HFFc6 (cell line): ENCODE measurements at places on chromosomes 11 and 22. TPM values are rescaled to one million over a fixed set of nuclear protein-coding genes. Genes with fewer than 3 reads are reported as not detected.

- H3K4me3 ChIP-seq: no peak overlapping the region
- no peak overlapping the region for H3K27ac ChIP-seq
- no peak for DNase-seq
Measured at GRCh38 chr11:8596504-8597046, 2.5 kb upstream of the STK33 start.

DNA sequence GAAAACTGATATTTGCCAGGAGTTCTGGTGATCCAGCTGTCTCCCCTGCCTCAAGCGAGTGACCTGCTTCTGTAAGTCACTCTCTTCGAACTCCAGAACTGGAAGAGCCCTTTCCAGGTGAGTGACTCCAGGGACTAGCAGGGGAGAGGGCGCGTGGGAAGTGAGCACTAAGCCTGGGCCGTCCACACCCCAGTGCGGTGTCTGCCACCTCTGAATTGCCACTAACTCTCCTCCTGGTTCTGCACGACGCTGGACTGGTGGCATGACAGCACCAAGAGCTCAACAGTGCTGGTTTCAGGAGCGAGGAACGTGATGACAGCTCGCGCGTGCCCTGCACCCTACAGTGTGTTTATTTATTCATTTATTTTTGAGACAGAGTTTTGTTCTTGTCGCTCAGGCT, 22.9 kb downstream of the KIAA0930 start:
- no peaks in the 10 kb centered on the region for H3K36me3 ChIP-seq
- no peak for DNase-seq
- no peaks in the 10 kb centered on the region for H3K27me3 ChIP-seq
- no peak overlapping the region for H3K4me3 ChIP-seq

DNA sequence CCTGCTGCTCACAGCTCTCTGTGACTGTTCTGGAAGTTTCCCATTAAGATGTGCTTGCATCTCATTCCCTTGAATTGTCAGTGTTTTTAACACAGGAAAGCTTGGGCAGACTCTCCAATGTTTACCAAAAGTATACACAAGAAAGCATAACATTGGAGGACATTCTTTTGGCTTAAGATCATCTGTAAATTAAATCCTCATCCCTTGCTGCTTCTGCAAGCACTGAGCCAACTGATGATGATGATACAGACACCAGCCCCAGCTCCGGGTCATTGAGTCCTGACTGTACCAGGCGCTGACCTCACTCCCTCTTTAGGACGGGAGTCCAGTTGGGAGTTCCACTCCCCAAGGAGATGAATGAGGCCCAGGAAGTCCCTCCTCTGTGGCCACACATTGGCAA, 23.8 kb downstream of the CD82 start:
- peaks cover 15% of the 10 kb centered on the region for H3K4me1 ChIP-seq
- DNase-seq: peak; percentile 73
- H3K36me3 ChIP-seq: no peaks in the 10 kb centered on the region
- no peak overlapping the region for H3K4me3 ChIP-seq
- H3K27me3 ChIP-seq: no peaks in the 10 kb centered on the region; the same call in 1 of the 2 replicates
- H3K27ac ChIP-seq: peak overlapping the region; percentile 66

DNA sequence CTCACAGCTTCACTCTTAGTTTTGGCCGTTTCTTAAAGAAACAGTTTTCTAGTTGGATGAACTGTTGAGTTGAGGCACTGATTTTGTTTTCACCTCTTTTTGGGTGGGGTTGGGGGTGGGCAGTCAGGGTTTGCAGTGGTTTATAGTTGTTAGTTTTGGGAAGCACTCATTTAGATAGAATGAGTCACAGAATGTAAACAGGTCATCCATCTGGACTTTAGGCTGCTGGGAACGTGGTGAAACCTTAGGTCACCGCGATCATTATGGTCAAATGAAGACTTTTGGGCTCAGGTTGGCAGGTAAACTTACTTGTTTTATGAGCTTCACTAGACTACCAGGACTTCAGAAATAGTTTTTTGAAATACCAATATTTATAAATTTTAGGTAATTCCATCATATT, 48.4 kb downstream of the CSTPP1 start:
- no peak for DNase-seq
- no peak overlapping the region for H3K4me3 ChIP-seq
- peaks cover 6% of the 10 kb centered on the region for H3K36me3 ChIP-seq
- peaks cover 16% of the 10 kb centered on the region for H3K4me1 ChIP-seq
- no peak overlapping the region for H3K27ac ChIP-seq

DNA sequence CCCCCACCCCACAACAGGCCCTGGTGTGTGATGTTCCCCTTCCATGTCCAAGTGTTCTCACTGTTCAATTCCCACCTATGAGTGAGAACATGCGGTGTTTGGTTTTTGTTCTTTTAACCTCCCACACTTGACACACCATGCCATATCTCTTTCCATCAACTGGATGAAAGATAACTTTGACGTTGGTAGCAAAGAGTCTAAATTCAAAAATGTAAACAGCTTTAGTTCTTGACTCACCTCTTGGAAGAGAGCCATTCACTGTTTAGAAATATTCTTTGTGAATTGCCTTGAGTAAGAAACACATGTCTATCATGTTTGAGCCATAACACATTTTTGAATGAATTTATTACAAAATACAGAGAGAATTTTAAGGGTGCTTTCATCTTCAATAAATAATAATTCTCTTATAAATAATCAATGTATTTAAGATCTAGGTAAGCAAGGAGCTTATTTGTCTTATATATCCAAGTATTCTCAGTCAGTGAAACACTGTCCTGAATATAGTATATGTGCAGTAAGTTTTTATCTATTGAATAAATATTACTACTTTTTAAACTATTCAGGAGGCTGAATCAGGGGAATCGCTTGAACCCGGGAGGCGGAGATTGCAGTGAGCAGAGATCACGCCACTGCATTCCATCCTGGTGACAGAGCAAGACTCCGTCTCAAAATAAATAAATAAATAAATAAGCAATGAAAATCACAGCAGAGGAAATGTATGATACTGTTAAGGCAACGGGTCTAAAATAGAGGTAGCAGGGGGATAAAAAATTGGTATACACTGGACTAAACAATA, 6.7 kb downstream of the CARD18 start:
- peak; percentile 57 for DNase-seq
- H3K36me3 ChIP-seq: peaks cover 13% of the 10 kb centered on the region
- H3K4me1 ChIP-seq: peaks cover 33% of the 10 kb centered on the region
- H3K4me3 ChIP-seq: no peak overlapping the region
- H3K27ac ChIP-seq: no peak overlapping the region
- H3K27me3 ChIP-seq: no peaks in the 10 kb centered on the region

DNA sequence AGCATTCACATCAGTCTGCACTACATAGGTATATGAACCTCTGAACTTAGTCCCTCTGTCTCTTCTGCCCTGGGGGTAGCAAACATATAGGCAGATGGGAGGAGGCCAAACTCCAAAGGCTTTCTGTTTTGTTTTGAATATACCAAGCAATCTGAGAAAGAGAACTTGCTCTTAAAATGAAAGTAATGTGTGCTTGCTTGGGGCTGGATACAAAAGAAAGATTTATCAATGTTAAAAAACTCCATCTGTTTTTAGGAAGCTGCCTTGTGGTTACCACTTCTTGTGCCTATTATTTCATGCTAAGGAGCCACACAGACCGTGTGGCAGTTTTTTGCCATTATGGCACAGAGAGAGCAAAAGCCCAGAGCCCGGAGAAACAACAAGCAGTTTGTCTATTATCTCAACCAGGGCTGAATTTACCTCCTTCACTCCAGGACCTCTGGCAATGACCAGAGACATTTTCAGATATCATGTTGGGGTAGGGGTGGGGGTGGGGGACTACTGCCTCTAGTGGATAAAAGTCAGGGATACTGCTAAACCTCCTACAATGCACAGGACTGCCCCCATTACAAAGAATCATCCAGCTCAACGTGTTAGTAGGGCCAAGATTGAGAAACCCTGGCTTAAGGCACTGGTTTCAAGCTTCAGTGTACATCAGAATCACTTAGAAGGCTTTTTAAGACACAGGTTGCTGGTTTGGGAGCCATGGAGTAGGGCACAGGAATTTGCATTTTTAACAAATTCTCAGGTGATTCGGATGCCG, 124.2 kb downstream of the APIP start:
- H3K36me3 ChIP-seq: no peaks in the 10 kb centered on the region; the same call in 1 of the 2 replicates
- H3K4me1 ChIP-seq: peaks cover 24% of the 10 kb centered on the region
- peaks cover 10% of the 10 kb centered on the region for H3K27me3 ChIP-seq

- no peak overlapping the region for H3K4me3 ChIP-seq
- peaks cover 62% of the 10 kb centered on the region for H3K4me1 ChIP-seq
- H3K27ac ChIP-seq: no peak overlapping the region
- DNase-seq: no peak
- H3K27me3 ChIP-seq: peaks cover 2% of the 10 kb centered on the region
Measured at GRCh38 chr11:93843906-93844305, 6.5 kb downstream of the VSTM5 start.

DNA sequence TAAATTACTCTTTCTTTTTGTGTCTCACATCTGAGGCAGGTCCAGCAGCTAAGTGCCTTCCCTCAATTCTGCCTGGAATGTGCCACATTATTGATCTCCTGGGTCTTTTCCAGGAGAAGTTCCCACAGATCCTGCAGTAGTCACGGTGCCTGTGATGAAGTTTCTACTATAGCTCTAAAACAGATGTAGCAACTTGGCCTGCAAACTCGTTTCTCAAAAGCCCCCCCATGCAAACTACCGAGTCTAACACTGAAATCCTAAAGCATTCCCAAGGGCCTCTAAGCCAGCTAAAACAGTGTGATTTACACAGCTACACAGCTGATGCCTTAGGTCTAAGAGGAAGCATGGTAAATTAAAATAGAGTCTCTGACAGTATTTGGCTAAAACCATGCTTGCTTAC, 54.3 kb downstream of the DDI1 start:
- H3K27ac ChIP-seq: no peak overlapping the region
- H3K27me3 ChIP-seq: peaks cover 4% of the 10 kb centered on the region; the same call in 1 of the 2 replicates
- DNase-seq: no peak

- no peaks in the 10 kb centered on the region for H3K27me3 ChIP-seq
- peak; percentile 15 for DNase-seq
- peaks cover 43% of the 10 kb centered on the region for H3K4me1 ChIP-seq
- H3K36me3 ChIP-seq: no peaks in the 10 kb centered on the region
Measured at GRCh38 chr11:74672332-74672955, 58.8 kb downstream of the CHRDL2 start.

- no peak for DNase-seq
- no peak overlapping the region for H3K27ac ChIP-seq
- no peaks in the 10 kb centered on the region for H3K36me3 ChIP-seq
Measured at GRCh38 chr11:7573558-7574296, 59.9 kb downstream of the PPFIBP2 start.

GRCh38 chr11:1505480-1505879, 18.9 kb upstream of the MOB2 start:
- H3K4me1 ChIP-seq: no peaks in the 10 kb centered on the region
- no peak overlapping the region for H3K27ac ChIP-seq
- H3K27me3 ChIP-seq: no peaks in the 10 kb centered on the region; the same call in 1 of the 2 replicates
- peaks cover 6% of the 10 kb centered on the region; the same call in 1 of the 2 replicates for H3K36me3 ChIP-seq
- no peak overlapping the region for H3K4me3 ChIP-seq

DNA sequence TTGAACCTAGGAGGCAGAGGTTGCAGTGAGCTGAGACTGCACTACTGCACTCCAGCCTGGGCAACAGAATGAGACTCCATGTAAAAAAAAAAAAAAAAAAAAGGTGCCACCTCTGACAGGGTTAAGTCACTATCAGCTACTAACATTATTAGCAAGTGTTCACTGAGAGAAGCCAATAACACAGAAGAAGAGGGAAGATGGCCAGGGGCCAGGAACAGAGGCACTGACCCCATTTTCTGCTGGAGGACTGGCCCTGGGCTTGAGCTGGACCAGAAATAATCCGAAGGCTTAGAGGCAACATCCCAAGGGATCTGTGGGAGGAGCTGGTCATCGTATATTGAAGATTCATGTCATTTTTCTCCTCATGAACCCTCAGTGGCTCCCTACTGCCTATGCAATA, 5.0 kb downstream of the SLC5A1 start:
- H3K27ac ChIP-seq: no peak overlapping the region
- DNase-seq: no peak
- H3K4me3 ChIP-seq: no peak overlapping the region
- peaks cover 19% of the 10 kb centered on the region for H3K4me1 ChIP-seq
- H3K27me3 ChIP-seq: peaks cover 30% of the 10 kb centered on the region

GRCh38 chr11:46342239-46342638, 5.0 kb upstream of the DGKZ start:
- peaks cover 17% of the 10 kb centered on the region for H3K27me3 ChIP-seq
- H3K4me1 ChIP-seq: peaks cover 33% of the 10 kb centered on the region
- H3K36me3 ChIP-seq: no peaks in the 10 kb centered on the region
- DNase-seq: no peak
- H3K4me3 ChIP-seq: no peak overlapping the region
- no peak overlapping the region for H3K27ac ChIP-seq

DNA sequence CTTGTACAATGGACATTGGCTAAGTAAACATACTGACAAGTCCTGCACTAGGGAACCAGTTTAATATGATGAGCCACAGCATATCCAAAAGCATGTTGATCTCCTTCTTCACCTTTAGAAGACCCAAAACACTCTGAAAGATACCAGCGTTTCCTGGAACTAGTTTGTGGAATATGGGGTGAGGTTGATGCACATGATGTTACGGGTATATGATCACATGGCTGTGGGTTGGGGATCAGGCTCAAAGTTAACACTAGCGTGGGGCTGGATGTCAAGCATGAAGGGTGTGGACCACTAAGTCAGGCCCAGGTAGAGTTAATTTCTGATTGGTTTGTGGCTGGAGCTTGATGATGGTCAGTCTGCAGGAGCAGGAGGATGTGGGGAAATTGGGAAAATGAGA, 9.0 kb downstream of the IGLL5 start:
- no peak for DNase-seq
- H3K27me3 ChIP-seq: peaks cover 22% of the 10 kb centered on the region
- H3K4me1 ChIP-seq: no peaks in the 10 kb centered on the region
- H3K27ac ChIP-seq: no peak overlapping the region
- H3K36me3 ChIP-seq: no peaks in the 10 kb centered on the region

- H3K36me3 ChIP-seq: no peaks in the 10 kb centered on the region
- peak; percentile 43 for DNase-seq
- no peak overlapping the region for H3K27ac ChIP-seq
- H3K4me3 ChIP-seq: no peak overlapping the region
- peaks cover 7% of the 10 kb centered on the region for H3K4me1 ChIP-seq
Measured at GRCh38 chr22:43889860-43890253, 2.0 kb downstream of the PNPLA5 start.

GRCh38 chr11:76152741-76153570, 53.3 kb downstream of the WNT11 start:
- DNase-seq: no peak
- no peaks in the 10 kb centered on the region for H3K36me3 ChIP-seq

DNA sequence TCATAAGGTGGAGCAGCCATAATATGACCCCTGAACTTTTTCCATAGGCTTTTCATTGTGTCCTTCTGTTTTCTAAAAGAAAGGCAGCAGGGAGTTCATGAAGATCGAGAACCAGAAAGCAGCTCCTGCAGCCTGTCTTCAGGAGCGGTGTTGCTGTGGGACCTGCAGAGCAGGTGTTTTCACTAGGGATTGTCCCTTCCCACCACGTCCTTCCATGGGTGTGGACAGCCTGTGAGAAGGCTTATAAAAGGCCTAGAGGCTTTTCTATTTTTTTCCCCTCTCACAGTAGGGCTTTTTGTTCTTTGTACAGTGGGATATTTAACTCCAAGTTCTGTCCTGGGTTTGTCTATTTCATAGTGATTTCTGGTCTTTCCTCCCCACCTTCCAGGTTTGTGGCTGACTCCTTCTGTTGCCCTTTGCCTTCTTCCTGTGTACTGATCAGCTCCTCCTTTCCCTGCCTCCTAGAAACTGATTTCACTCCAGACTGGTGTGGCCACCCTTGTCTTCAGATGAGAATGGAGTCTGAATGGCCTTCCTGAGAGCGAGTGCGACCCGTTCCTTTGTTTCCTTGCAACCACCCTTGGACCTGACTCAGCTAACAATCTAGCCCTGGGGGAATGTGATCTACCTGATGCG, 10.1 kb downstream of the MRPL16 start:
- H3K27ac ChIP-seq: no peak overlapping the region
- peaks cover 22% of the 10 kb centered on the region for H3K4me1 ChIP-seq
- H3K27me3 ChIP-seq: peaks cover 4% of the 10 kb centered on the region; the same call in 1 of the 2 replicates
- peaks cover 30% of the 10 kb centered on the region for H3K36me3 ChIP-seq

ETS1 gene
- total RNA-seq: 56.4 to 75.1 TPM (median 62.4 TPM) in 3 replicates

OR6A2 gene
- 0.09 TPM in 1 of 3 replicates, not detected in the others for total RNA-seq

GGT5 gene
- total RNA-seq: 0.15 to 0.26 TPM (median 0.17 TPM) in 3 replicates

CAT gene
- 38.0 and 44.0 TPM in 2 replicates for total RNA-seq

PCSK7 gene
- total RNA-seq: 68.2 to 83.6 TPM (median 71.5 TPM) in 3 replicates
